ENCODE measurements at places on chromosomes 7 and 10.

DNA sequence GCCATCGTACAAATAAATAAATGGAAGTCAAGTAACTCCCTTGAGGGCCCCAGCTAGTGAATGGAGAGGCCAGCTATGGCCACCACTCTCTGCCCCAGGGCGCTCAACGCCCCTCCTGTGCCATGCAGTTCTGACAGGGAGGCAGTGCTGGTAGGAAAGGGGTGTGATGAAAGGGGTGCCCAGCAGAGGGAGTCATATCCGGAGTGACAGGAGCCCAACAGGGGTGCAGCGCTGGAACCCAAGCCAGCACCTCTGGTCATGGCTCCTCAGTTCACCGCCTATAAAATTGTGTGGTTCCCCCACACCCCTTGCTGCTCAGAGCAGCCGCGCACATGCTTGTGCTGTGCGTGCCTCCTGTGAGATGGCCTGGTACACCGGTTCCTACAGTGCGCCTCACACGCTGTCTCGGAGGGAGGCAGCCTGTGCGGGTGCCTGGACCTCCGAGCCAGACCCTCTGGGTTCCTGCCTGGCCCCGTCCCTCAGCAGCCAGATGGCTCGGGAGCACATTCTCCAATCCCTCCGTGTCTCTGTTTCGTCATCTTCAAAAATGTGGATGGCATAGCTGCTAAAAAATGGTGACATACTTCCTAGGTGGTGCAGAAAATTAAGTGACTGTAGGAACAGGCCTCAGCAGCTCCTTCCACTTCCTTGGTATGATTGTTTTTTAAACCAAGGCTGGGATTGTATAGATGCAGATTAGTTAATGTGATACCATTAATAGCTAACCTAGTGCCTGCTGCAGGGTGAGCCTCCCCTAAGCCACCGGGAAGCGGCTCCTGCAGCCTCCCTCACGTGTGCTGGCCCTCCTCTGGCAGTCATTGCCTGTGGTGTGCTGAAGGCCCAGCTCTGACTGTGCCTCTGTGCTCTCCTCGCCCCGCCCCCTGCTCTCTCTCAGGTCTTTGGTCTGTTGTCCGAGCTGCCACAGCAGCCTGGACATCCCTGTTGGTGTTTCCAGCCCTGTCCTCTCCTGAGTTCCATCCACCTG lies 125.8 kb downstream of the EGFR start:
- DNase-seq = no peak

- peak; percentile 13 for DNase-seq
These were observed 37.7 kb downstream of the ATXN7L1 start for GRCh38 chr7:105838627-105839231.

- DNase-seq = no peak
These were observed 25.3 kb upstream of the NEBL start for GRCh38 chr10:20922451-20922850.

DNA sequence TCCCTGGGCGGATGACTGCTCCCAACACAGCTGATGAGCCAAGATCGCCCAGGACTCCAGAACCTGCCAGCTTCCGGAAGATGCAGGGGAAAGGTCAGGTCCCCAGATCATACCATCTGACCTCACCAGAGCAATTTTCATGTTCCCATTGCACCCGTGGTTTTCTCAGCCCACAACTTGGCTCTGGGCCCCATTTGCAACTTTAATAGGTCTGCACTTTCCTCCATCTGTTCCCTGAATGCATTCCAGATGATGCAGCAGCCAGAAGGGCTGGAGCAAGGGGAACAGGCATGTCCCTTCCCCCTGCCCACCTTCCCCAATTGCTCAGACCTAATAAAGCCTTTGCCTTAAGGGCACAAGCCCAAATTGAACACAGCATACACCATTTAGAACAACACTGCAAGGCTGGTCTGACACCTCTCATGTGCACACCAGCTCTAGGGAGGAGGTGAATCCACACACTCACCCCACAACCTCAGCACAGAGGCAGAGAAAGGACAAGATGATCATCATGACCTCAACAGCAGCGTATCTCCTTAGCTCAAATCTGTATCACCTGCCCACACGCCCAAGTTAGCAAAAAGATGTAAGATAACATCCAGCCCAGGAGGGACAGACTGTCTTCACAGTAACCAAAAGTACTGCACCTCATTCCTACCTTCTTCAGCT lies 87.5 kb downstream of the PLXNA4 start:
- DNase-seq = no peak

GRCh38 chr10:7651853-7652470 lies 14.8 kb downstream of the ITIH5 start:
- DNase-seq = no peak

- DNase-seq = peak; percentile 76
These were observed 738 bp downstream of the VPS26A start for GRCh38 chr10:69124563-69125268.

Measured in suppressor macrophage (primary cell).